NCI-H1417 treated with DMSO at 0.1 percent for 48 hours (cell line): ENCODE measurements at places on chromosomes 2 and 18.

DNA sequence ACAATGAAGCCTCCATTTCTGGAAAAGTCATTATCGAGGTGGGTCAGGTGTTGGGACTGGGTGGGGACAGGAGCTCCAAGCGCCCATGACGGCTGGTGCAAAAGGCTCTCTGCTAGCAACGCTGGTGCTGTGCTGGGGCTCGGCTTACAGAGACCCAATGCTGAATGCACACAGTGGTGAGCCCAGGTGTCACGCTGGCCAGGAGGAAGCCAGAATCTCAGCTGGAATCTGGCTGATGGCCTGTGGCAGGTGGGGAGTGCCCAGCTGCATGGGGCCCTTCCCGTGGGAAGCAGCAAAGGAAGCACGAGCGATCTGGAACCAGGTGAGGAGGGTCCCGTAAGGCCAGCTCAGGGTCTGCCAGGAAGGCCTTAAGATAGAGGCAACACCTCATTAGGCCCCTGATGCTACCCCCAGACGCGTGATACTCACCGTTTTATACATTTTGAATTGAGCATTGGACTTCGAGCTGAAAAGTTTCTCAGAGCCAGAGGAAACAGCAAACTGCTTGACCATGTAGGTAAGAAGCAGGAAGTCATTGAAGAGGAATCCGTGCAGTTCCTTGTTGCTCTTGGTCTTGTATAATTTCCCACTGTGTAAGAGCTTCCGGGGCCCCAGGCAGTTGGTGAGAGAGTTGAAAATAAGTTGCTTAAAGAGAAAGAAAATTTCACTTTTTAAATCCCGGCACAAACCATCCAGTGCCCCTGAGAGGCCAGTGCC is 34.7 kb downstream of the FAM228A start:
- DNase-seq, result no peak

GRCh38 chr2:142840436-142840835 is 37.0 kb upstream of the KYNU start:
- no peak for DNase-seq

DNA sequence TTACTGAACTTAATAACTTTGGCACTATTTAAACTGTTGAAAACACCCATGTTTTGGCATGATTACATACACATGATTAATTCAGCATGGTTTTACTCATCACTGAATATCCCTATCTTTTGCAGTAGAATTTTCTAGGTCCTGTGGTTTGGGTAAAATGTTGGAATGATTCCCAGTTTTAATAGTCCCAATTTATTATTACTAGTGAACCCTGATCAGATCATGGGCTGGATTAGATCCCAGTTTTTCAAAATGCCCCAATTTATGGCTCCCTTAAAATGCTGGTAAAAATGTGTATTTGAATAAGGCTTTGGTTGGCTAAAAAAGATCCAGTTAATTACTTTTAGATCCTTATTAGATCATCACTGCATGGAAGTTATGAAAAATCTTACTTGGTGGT is 273.6 kb upstream of the NRP2 start:
- no peak for DNase-seq

DNA sequence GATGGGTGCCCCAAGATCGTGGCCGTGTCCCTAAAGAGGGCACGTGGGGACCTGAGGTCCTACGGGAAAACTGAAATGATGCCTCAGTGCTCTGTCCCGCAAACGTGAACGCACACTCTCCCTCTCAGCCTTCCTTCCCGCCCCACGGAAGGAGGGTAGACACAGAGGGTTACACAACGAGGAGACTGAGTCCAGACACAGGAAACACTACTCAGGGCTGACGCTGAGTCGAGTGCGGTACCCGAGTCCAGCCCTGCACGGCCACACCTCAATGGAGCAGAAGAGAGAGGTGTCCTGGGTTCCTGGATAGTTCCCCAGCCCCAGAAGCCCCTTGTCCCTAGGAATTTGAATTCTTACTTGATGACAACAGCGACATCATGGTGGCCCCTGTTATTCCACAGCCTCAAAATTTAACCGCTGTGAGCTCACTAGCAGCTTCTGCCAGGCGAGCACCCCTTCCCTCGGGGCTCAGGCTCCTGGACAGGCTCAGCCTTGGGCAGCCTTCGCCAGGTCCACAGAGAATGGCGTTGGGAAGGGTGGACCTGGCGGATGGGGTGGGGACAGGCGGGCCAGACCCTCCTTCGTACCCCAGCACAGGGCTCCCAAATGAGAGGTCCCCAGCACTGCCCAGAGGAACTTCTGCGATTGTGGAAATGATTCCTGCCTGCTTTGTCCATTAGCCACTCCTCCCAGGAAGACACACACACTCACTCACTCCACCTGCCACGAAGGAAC is 980 bp upstream of the RNPEPL1 start:
- no peak for DNase-seq

DNA sequence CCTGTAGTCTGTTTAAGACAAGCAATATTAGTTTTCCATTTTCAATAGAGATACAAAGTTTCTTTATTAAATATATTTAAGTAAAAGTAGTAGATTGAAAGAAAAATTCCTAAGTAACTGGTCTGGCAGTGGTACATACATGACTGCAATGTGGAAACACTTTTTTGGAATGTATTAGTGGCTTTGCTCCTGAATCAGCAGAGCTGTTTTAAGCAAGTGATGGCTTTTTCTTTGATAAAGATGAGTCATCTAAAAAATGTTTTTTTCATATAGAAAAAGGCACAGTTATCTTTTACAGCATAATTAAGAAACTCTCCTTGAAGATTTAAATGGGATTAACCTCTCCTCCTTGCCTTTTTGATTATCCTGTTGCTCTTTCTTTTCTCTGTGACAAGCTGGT is 34.9 kb downstream of the KDM3A start:
- DNase-seq, result no peak

DNA sequence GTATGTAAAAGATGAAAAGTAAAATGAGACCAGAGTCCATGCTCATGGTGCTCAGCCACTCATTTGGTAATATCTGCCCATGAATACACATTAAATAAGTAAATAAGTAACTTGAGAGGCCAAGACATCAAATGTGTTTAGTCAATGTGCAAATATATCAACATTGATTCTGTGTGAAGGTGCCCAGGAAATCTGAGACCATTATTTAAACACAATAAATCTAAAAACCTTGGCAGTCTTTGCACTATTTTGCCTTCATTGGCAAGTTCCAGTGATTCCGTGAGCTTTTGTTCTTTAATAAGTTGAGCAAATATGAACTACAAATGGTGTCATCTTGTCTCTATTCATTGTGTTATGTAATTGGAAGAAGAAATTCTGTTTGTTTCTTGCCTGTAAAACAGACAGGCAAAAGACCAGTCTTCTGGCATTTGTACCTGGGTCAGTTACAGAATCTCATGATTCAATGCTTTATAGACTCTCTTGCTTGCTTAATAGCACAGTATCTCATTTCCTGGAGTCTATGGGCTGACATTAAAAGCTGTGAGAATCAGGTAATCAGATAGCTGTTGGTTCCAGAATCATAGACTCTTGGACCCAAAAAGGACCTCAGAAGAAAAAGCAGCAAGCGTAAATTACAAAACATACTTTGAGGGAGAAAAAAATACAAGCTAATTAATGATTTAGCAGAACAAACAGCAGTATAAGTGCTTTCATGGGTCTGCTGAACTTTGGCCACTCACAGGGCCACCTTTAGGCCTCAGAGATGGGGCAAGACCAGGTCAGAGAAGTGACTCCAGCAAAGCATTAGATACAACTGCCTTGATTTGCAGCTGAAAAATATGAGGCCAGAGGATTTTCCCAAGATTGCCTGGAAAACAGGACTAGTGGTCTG is 20.0 kb upstream of the SERPINB3 start:
- no peak for DNase-seq
